ENCODE measurements at places on chromosomes 7 and 10.

DNA sequence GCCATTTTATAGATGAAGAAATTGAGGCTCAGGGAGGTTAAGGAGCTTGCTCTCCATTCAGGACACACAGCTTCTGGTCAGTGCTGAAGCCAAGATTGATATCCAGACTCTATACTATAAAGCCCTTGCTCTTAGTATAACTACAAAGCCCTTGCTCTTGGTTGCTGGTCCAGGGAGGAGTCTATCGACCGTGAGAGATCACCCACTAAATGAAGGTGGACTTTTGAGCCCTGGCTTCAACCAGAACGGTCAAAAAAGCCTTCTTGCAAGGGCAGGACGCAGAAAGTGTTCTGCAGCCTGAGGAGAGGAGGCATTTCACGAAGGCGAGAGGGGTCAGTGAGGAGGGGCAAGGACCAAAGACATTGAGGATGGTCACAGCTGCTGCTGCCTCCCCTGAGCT lies 176.3 kb downstream of the CYP26A1 start:
- no peak for DNase-seq

GRCh38 chr7:100034871-100035510 lies 14.6 kb upstream of the ZSCAN21 start:
- no peak for DNase-seq

DNA sequence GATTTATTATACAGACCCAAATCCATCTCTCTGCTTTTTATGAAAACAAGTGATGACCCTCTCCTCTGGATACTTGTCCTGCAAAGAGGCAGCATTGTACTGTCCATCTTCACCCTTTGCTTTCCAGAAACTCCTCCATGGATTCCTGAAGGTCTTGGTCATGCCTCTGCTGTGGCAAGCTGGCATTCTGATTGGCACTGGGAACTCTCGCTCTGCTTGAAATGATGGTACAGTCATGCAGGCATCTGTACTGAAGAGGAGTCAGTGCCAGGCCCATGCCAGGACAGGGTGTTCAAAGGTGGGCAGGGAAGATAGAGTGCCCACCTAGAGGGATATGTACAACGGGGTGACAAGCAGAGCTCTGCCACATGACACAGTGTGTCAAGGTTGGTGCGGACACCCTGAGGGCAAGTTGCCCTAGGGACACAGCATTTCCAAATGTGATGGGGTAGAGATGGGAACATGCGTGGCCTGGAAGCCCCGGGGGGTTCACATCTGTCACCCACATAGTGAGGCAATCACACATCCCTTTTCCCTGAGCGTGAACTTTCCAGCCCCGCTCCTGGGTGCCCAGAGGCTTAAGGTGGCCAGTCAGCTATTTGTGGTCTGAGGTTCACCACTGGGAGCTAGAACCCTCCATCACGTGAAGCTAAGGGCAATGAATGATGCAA lies 235.7 kb upstream of the TCERG1L start:
- no peak for DNase-seq

DNA sequence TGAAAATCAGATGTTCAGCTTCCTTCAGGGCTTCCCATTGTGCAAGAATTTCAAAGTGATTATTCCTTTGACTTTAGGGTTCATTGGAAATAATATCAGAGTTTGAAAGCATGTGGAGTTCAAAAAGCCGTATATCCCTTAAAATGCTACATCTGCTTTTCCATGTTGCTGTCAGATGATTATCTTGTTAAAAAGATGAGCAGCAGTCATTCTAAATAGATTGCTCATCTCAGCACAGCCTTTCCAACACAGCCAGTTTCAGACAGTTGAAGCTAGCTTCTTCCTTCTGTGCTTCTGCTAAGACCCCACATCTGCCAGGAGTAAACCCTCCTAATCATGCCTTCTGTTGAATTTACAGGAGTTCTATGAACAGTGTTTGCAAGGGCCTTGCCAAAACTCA lies 204.4 kb upstream of the PTER start:
- DNase-seq: no peak

GRCh38 chr10:18446205-18446604 lies 205.2 kb downstream of the NSUN6 start:
- no peak for DNase-seq

- DNase-seq: no peak
Observed at GRCh38 chr7:41421056-41421455, 281.8 kb downstream of the INHBA start.

GRCh38 chr7:149846436-149847046 lies 8.4 kb downstream of the ZNF862 start:
- DNase-seq: no peak

DNA sequence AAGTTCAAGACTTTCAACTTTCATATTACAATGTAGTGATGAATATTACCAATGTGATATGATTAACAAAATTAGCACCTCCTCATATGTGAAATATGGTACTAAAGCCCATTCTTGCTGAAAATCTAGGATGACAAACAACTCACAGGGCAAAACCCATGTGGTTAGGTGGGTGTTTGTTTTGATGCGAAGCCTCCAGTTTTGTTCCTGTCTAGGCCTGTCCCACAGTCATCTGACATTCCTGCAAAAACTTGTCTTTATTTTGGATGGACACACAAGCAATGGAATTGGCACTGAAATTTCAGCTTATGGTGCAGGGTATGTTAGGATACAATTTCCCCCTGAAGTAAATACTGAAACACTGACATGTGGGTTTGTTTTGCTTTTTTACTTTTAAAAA lies 95.3 kb downstream of the PARD3 start:
- DNase-seq: no peak

- no peak for DNase-seq
Observed at GRCh38 chr7:8783229-8783628, 349.8 kb downstream of the NXPH1 start.

DNA sequence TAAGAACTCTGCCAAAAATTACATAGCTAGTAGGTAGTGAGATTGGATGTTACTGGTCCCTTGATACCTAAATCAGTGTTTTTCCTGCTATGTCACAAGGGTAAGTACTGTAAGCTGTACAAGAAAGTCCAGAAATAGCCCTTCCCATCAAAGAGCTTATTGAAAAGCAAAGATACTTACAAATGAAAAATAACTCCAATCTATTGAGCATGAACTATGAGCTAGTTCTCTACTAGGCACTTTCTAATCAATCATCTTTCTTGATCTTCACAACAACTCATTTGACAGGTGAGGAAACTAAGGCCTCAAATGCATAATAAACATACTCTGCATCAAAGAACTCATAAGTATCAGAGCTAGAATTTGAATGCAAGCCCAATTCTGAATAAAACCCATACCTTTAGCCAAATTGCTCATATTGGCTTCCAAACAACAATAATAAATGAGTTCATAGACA lies 249.8 kb upstream of the TCF7L2 start:
- no peak for DNase-seq

DNA sequence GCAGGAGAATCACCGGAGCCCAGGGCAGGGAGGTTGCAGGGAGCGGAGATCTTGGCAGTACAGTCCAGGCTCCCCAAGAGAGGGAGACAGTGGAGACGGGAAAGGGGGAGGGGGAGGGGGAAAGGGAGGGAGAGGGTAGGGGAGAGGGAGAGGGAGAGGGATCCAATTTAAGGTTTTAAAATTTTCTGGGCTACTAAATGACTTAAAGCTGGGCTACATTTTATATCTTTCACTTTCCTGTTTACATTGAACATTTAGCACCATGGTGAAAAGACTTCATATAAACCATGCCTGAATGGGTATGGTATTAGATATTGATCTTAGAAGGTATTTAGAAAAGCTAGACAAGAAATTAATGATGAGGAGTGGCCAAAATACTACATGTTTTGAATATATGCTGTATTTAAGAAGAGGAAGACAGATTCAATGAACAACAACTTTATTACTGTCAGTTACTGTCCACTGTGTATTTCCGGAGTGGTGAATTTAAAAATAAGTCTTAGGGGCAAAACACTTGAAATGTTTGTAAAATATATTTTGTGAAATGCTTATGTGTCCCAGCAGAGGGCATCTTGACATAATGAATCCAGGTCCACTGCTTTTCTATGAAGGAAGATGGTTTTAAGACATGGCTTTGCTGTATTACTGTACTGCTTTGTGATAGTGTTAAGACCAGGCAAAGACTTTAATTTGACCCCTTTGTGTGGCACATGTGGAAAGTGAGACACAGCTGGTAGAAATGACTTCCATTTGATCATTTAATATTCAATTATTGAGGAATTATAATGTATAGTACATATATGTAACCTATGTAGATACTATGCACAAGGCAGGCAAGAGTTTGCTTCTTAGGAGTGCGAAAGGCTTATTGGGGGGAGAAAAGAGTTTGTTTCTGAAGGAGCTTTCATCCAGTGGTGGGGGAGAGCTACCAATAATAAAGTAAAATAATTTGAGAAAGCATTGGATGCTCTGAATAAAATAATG lies 52.8 kb downstream of the NRF1 start:
- DNase-seq: no peak

DNA sequence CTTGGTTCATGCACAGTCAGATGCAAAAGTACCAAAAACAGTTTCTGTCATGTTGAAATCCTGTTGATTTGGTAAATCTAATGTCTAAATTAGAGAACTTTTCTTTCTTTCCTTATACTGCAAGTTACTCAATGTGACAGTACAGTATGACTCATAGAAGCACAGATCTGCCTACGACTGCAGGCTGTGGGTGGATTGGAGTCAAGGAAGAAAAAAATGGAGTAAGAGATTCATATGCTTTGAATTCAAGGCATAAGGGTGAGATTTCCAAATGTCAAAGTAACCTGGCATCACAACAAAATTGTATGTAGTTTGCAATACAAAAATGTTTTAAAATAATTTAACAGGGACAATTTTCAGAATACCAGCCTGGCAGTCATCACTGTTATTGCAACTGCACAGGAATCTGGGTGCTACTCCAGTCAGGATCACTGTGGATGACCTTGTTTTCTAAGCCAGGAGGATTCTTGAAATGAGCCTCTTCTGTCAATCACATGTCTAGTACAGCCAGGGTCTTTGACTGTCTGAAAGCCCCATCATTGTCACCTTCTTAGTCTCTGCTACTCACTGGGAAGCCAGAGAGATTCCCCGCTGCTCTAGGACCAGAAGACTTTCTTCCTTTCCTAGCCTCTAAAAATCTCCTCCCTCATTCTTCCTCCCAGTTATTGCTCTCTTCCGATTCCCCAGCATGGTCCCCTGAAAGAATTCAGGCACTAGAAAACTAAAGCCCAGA lies 83.6 kb downstream of the CD36 start:
- DNase-seq: no peak

- no peak for DNase-seq
Observed at GRCh38 chr7:40455485-40455884, 320.7 kb downstream of the SUGCT start.

- DNase-seq: no peak
Observed at GRCh38 chr7:45443263-45443662, 130.9 kb upstream of the ADCY1 start.

DNA sequence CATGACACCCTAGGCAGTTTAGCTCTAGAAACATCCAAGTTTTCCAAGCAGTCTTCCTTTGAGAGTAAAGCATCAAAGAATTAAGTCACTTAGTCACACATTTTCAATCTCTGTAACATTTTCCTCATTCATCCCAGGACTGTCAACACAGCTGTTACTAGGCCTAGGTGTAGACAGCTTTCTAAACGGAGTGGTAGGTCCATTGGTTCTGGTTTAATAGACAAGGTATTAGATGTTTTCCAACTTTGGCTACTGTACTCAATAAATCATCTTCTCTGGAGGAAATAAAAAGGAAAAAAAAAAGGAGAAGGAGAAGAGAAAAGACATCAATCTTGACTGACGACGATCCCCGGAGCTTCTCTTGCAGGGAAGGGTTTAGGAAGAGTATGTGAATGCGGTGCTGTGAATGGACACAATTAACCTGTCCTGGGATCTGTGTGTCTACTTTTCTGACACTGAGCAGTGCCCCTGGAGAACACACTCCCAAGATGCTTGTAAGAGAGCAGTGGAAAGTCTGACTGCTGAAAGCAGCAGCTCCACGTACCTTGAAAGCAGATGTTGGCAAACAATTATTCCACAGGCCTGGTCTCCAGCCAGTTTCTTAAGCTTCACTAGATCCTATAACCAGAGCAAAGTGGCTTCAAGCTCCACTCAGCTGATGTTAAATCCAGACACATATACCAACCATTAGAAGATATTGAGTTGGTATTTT lies 59.1 kb downstream of the CXCL12 start:
- no peak for DNase-seq

DNA sequence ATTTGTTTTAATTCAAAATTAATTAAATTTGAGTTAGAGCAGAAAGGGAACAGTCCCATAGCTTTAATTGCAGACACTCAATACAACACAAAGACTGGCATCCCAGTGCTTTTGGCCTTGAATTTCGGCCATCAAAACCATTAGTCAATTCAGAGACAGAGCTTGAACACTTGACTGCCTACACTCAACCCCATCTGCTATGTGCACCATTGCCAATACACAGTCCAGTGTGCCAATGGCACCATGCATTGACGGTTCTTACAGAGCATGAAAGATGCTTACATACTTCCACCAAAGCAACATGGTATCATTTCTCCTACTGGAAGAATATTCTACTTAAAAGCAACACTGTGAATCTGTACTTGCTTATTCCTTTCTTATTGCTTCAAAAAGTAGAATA lies 43.6 kb upstream of the LRRTM3 start:
- DNase-seq: no peak

- DNase-seq: no peak
Observed at GRCh38 chr7:17367502-17367901, 69.0 kb downstream of the AHR start.

DNA sequence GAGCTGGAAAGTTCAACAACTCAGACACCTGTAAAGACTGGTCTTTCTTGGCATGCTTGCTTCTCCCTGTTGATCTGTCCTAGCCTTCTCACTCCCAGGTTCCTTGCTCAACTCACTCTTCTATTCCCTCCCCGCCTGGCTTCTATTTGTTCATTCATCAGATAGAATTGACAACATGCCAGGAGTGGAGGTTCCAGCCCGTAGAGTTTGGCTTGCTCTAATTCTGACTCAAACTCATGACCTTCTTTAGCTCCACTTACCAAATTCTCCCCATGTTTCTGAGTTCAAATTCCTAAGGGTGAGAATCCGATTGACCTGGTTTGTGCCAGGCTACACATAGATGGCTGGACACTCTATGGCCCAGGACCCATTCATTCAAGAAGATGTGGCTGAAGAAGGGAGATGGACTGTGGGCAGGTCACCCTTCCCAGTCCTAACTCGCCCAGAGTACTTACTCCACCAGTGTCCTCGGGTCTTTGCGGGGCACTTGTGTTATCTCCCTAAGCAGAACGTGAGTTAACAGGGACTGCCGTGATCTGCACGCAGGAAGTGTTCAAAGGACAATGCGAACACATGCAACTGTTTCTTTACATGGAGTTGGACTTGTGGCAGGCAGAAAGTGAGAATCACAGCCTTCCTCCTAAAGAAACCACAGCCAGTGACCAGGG lies 4.0 kb upstream of the TMEM236 start:
- no peak for DNase-seq

GRCh38 chr7:44978511-44979366 lies at the start of gene MYO1G:
Gene MYO1G, minus strand, starts transcription at chr7:44979015. Its CDS starts 54 bp downstream, at chr7:44978961.
- peak; percentile 36 for DNase-seq
